ENCODE measurements at places on chromosomes 6 and 20.

DNA sequence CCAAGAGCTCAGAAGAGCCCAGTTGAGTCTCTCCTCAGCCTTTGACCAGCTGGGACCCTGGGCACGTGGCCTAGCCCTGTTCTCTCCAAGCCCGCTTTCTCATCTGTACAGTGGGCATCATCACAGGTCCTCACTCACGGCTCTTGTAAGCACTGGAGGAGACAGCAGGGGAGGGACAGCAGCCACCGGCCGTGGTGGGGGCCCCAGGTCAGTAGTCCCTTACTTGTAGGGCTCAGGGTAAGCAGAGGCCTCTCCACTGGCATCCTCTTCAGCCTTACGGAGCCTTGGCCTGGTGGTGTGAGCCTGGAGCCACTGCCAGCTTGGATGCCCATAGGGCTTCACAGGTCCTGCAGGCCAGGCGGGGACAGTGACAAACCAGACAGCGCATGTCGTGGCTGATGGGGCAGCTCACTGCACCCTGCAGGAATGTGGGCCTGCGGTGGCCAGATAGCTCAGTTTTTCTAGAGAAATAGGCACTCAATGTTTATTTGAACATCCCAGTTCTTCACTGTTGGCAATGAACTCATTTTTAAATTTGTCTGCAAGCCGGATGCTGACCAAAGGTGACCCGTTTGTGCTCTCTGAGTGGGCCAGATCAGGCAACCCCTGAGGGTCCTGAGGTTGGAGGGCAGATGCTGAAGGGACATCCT lies 65.1 kb downstream of the ADNP start:
- no peak for DNase-seq

GRCh38 chr20:16801919-16802651 lies 53.9 kb downstream of the OTOR start:
- DNase-seq: peak; percentile 20

DNA sequence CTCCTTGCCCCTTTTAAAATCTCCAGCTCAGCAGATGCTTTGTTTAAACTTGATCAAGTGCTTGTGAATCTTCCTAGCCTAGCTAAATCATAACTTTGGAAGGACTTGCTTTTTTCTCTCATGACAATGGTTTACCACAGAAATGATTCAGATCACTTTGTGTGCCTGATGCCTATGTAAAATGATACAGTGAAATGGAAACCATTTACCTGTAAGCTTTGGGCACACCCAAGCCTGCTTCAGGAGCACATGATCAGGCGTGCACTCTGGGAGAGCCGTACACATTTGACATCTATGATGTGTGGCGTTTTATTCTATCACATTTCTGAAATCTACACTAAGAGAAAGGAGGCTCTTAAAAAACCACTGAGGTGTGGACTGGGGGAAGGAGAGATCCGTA lies 41.1 kb downstream of the PTPN1 start:
- no peak for DNase-seq

DNA sequence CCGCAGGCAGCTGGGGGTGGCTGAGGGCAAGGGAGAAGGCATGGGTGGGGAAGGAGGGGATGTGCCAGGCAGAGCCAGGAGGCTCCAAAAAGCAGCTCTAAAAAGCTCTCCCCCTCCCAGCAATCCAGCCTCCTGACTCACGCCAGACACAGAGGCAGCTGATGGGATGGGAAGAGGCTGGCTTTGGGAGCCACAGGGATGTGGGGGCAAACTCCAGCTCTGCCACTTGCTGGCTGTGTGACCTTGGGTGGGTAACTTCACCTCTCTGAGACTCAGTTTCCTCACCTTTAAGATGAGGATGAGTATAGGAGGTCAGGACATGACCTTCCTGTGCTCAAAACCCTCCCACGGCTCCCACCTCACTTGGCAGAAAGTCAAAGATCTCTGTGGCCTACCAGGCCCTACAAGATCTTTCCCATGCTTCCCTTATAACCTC lies 148.9 kb downstream of the CEBPB start:
- DNase-seq: no peak

- no peak for DNase-seq
Measured at GRCh38 chr6:169738976-169739529, 12.3 kb downstream of the DYNLT2 start.

GRCh38 chr20:19876828-19877460 lies 118.9 kb downstream of the RIN2 start:
- no peak for DNase-seq

DNA sequence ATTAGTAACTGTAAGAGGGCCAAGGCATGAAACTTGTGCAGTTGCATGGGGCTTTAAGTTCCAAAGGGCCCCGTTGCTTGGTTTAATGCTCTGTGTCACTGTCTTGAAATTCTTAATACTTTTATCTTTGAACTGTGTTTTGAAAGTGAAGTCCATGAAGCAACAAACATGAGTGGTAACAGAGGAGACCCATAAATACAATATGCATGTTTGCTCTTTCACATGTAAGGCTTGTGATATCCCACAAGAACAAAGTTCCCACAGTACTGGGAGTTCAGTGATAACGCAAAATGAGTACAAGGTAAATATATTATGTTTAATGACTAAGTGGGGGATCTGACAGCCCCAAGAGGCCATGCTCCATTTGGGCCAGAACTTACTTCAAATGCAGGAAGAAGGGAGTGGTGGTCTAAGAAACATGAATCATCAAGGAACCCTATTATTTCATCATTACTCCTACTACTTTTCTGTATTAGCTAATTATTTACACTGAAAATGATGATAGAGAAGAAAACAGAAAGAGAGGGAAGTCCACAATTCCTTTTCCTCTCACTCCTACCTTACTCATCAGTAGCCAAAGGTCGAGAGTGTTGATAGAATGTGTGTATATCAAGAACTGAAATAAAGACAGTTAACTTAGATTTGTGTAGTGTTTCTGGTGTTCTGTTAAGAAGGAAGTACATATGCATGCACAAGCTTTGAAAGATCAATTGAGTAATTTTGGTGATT lies 157.3 kb downstream of the PHF3 start:
- no peak for DNase-seq

DNA sequence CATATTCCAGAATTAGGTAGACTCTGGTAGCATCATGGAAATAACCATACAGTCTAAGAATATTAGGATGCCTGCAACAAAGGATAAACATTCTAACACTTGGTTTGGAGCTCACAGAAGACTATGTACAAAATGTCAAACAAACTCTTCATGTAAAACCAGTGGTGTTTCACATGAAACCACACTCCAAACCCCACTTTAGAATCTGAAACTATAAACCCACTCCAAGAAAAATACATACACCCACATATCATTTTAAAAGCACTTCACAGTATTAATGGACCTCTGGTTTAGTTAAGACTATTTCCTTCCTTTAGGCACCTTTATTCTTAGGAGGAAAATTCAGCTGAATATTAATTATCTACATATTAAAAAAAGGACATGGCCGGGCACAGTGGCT lies 10.5 kb downstream of the AURKA start:
- DNase-seq: no peak

- DNase-seq: no peak
Measured at GRCh38 chr6:106450653-106451052, 90.1 kb downstream of the CRYBG1 start.

DNA sequence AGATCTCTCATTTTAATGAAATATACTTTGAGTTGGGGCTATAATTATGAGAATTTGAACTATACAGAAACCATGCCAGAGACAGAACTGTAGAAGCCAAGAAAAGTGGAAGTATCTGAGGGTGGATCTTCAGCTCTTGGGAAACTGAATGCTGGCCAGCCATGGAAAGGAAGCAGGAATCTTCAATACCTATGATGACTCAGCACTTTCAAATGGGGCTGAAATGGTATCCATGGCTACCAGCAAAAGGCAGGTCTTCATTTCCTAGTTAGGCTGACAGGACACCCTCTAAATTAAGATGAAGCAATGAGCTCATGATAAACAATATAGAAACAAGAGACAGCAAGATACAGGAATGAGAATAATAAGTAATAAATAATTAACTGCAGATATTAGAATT lies 171.3 kb downstream of the COL21A1 start:
- no peak for DNase-seq

DNA sequence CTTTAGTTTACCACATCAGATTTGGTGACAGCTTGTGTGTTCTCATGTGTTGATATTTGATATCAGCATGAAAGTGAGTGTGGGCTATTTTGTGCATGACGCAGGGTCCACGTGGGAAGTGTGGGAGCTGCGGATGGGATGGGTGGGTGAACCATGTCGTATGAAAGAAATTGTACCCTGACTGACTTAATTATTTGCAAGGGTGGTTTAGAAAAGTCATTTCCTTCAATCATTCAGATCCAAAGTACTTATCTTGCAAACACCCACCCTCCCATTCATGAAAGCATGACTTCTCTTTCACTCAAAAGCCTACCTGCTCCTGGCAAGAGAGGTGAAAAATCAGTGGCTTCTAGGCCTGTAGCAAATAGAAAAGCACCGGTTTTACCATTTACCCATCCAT lies 91.8 kb upstream of the BACH2 start:
- DNase-seq: no peak

DNA sequence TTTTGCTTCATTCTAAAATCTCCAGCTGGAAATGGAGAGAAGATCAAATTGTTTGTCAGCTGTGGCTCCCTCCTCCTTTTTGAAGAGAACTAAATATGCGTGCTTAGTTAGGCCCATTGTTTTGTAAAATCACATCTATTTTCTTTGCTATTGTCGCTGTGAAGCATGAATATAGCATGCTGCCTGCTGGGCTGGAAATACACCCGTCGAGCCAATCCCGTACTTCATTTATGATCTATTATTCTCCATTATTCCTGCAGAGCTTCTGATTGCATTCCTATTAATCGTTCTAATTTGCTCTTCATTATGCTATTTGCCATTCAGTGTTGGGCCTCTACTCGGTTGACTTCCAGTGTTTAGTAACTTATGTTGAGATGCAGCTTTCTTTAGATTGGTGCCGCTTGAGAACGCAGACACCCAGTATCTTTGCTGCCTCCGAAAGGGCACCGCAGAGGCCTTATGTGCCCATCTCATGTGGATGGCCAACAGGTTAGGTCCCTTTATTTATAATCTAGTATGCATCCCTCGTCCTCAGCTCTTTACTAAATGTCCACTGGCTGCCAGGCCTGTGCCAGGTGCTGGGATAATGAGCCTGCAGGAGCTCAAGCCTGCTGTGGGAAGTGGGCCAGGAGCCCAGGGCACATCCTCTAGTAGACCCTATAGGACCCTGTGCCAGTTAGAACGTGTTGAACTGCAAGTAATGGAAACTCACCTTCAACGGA lies 45.6 kb downstream of the FAM50B start:
- DNase-seq: no peak

DNA sequence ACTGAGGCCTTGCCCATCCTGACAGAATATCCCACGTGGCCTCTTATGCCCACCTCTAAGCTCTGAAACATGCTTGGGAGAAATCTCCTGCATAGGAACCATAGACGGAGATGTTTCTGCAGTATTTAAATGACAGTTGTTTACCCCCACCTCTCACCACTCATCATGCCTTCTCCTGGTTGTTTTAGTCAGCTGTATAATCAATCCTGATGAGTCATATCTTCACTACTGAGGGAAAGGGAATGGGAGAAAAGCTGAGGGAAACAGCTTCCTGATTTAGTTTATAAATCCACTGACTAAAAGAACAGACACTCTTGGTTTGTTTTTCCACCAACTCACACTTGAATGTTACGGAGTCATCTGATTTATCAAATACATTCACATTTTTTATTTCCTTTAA lies 113.2 kb upstream of the TENT5A start:
- no peak for DNase-seq

DNA sequence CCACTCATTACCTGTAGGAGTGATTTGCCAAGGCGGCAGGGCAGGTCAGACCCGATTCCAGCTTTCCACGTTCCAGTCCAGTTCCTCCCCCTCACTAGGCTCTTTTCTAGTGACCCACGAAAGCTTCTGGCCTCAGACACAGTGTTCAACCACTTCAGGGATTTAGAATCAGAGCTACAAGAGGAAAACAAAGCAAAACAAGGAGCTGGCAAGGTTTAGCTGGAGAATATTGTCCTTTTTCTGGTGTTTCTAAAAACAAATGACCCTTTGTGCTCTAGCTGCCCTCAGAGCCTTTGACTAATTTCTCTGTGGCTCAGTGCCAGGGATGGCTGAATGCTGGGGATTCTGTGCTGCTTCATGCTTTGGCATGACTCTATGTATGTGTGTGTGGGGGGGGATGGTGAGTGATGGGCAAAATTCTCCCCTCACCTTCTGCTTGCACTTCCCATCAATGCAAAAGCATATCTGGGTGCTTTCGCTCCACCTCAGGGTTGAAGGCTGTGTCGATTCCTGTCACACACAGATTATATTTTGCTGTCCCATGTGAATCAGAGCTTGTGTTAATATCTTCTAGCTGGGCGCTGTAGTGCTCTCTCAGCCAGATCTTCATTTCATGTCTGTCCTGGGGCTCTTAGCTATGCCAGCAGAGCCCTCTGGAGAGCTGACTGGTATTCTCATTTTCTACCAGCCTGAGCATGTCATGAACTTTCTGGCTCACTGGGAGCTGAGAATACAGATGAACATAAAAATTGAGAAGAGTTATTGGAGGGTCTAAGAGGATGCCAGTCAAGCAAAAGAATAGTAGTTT lies 19.3 kb upstream of the NEDD9 start:
- DNase-seq: no peak

GRCh38 chr6:119237177-119237715 lies 112.3 kb downstream of the MAN1A1 start:
- DNase-seq: peak; percentile 25

GRCh38 chr6:3768502-3768901 lies 17.0 kb upstream of the PXDC1 start:
- DNase-seq: no peak

DNA sequence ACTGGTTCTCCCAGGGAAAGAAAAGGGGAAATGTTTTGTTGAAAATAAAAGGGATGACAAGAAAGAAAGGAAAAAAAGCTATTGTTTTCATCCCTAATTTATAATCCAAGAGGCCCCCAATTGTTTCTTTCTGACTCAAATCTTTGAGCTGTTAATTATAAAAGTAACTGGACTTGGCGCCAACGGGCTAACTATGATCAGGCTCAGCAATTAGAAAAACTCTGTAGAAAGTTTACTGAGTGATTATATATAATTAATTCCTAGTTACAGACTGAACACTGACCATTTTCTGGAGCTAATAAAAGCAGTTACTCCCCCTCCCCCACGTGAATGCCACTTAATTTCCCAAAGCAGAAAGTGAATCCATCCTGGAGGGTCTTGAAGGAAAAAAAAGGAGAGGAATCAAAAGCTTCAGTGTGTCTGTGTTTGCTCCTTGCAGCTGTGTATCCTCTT lies 3.2 kb downstream of the ZMYND8 start:
- no peak for DNase-seq

DNA sequence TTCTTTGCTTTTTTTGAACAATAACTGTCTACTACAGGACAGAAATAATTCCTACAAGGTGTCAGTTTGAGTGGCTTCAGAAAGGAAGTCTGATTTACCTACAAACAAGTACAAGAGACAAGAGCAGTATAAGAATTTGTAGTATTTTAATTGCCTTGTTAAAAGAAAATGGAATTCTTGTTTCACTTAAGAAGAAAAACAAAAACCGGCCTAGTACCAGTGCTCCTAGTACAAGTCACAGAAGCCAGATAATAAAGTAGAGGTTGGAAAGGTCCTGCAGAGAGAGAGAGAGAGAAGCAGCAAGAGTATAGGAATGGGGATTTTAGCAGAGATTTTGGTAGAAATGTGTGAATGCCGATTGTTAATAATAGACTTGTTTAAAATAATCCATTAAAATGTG lies 6.4 kb downstream of the TAB2 start:
- DNase-seq: no peak

- DNase-seq: no peak
Measured at GRCh38 chr6:132634796-132635195, 10.7 kb upstream of the TAAR2 start.

GRCh38 chr6:111799576-111800258 lies 73.5 kb downstream of the FYN start:
- DNase-seq: no peak

- DNase-seq: peak; percentile 75
Measured at GRCh38 chr6:122381494-122382265, 17.8 kb upstream of the HSF2 start.

- no peak for DNase-seq
Measured at GRCh38 chr6:69449887-69450286, 346.9 kb downstream of the LMBRD1 start.

Data from AML-193 (cell line).